ENCODE measurements at places on chromosomes 12 and 14.

DNA sequence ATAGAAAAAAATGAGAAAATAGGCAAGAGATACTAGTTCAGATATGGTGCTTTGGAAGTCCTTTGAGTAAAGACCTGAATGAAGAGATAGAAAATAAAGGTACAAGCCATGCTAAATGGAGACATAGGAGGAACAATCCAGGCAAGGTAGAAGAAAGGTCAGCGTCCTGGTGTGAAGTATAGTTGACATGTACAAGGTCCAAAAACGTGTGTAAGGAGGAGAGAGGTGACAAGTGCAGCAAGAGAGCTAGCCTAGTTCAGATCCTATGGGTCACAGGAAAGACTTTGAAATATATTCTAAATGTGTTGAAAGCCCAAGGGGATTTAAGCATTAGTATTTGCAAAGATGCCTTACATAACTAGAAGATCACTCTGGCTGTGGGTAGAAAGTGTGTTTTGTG, 88.2 kb downstream of the SLCO1B1 start:
- DNase-seq, result no peak

DNA sequence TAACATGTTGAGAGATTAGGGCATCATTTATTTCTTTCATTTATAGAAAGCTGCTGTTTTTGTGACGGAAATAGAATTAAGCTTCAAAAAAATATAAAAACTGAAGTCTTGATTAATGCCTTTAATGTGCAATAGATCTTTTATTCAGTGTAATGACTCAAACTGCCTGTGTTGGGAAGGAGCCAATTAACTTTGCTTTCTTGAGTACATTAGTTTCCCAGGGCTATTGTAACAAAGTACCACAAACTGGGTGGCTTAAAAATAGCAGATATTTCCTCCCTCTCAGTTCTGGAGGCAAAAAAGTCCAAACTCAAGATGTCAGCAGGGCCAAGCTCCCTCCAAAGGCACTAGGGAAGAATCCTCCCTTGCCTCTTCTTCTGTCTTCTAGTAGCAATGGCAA, 36.6 kb downstream of the EID3 start:
- no peak for DNase-seq

GRCh38 chr14:29906256-29906870, 21.3 kb downstream of the PRKD1 start:
- peak; percentile 30 for DNase-seq

GRCh38 chr12:106917503-106917902, 38.2 kb upstream of the TMEM263 start:
- DNase-seq, result no peak

GRCh38 chr14:61511558-61511948, 183.8 kb upstream of the HIF1A start:
- DNase-seq, result no peak

DNA sequence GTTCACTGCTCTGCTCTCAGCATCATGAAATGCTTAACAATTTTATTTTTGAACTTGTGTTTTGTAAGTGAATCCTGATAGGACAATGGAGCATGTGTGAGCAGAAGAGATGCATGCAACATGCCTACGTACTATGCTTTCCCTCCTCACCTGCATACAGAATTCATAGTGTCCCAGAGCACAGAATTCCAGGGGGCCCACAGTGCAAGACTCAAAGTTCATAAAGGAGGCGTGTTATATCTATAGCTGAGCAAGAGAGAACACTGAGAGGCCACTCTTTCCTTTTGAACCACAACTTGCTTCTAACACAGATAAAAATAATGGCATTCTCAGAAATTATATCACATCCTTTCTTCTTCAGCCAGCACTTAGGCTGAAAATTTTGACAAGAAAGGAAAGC, 28.8 kb downstream of the BHLHE41 start:
- DNase-seq, result no peak

GRCh38 chr12:132451172-132451835, 38.6 kb upstream of the FBRSL1 start:
- no peak for DNase-seq

DNA sequence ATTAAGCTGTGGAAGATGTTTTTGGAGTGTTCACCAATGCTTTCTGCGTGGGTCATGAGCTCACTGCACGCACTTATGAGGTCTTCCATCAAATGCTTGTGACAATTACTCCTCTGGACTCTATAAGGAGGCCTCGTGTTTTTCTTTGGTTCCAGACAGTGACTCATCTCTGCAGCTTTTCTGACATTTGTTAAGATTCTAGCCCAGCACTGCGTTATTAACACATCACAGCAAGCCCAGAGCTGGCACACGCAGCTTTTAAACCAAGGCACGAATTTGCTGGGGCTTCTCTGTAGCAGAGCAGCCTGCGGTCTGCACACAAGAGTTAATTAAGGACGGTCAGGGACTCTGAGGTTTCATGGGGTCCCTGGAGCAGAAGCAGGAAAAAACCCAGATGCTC, 16.9 kb downstream of the MEG3 start:
- DNase-seq, result no peak

GRCh38 chr14:95092723-95093122, 64.6 kb downstream of the DICER1 start:
- no peak for DNase-seq

- DNase-seq, result peak; percentile 56
Measured at GRCh38 chr12:53051058-53051880, 1.4 kb downstream of the TNS2 start.

- no peak for DNase-seq
Measured at GRCh38 chr12:105205322-105206048, 30.5 kb downstream of the APPL2 start.

DNA sequence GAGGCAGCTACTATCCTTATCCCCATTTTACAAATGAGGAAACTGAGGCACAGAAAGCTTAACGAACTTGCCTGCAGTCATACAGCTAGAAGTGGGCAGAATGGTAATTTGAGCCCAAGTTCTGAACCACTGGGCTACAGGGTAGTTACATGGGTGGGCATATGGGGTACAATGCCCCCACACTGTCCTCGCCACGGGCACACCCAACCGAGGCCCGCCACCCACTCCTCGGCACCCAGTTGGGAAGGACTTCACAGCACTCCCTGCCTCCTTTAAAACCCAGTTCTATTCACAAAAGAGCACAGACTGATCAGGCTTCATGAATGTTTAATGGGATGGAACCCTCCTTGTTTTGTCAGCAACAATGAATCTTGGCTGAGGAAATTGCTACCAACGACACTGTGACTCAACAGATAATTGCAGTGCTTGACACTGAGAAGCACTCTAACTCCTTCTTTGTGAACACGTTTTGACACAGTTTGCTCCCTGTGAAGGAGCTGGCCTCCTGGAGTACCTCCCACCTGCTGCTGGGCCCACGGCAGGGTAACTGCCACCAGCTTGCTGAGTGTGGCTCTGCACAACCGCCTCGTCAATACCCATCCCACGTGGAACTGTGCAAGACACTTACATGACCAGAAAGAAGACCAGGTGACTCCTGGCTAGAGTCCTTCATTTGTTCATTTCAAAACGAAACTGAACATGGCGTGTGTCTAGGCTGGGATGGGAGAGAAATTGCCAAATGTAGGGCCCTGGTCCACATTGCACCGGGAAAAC, 63.5 kb downstream of the CLMN start:
- no peak for DNase-seq

DNA sequence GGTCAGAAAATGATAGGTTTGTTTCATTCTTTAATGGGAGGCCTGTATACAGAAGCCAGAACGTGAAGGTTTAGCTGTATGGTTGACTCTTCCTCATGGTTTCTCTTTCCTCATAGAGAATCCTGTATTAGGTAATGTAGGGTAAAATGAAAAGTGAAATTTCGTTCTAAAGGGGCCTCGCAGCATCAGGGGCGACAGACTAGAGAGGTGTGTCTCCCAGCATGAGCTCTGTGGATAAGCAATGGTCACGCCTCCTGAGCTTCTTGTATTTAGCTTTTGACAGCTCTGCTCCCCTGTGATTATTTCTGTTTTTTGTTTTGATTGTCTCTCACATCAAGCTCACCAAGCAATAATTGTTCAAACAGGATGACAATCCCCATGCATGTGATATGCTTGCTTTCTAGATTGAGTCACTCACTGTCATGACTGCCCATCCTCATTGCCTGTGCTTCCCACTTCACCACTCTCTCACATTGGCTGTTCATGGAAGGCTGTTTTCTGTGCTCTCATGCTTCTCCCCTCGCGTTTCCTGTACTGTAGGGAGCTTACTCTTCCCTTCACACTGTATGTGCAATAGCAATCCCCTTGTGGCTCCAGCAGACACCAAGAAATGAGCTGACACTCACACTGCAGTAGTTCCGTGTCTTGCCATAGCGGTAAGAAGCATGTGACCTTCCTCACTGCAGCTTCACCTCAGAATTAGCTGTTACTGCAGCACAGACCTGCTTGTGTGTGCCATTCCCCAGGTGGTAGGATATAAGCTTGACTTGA, 44.0 kb downstream of the RAD52 start:
- DNase-seq, result no peak

DNA sequence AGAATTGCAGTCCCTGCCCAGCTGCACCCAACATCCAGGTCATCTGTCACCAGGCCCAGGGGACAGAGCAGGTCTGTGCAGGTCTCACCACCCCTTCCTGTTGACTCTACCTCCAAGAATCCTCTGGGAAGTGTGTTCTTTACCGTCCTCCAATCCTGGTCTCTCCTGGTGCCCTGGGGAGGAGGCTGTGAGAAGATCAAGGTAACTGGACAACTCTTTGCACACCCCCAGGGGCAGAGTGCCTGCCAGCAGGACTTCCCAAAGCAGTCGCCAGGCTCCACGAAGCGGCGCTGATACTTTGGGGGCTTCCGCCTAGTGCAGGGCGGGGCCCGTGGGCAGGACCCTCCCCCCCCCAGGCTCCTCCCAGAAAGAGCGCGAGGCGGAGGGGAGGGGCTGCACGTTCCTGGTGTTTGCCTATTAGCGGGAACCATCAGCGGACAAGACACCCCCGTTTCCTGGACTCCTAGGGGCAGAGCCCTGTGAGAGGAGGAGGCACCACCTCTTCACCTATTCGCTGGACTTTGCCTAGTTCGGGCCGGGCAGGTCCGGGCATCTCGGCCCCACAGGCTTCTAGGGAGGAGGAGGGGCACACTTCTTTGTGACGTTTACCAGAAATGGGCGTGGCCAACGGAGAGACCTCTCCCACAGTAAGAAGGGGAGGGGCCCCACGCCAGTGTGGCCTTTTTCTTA, 918.0 kb downstream of the AACS start:
- DNase-seq, result peak; percentile 91

Measured in pancreas (tissue), 10 donors.